ENCODE measurements at places on chromosomes 5 and 9. TPM values are rescaled to one million over a fixed set of nuclear protein-coding genes. Genes with fewer than 3 reads are reported as not detected.
A peak's percentile ranks its signal among the peaks of the same experiment; 100 is the strongest.

DNA sequence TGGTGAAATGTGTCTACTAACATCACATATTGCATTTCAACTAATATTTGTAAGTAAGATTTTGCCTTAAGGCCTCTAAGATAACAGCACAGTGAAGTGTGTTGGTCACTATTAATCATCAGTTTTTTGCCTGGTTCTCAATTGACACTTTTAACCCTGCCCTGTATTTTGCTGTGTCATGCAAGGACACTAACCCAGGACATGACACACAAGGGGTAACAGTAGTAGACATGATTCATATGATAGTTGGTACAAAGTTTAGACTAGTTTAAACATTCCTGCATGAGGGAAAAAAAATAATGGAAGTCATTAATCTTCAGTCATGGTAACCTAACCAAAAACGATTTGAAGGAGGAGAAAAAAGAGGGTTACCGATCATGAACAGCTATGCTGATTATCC is 207.0 kb downstream of the DEPDC1B start:
- H3K27ac ChIP-seq: no peak overlapping the region
- H3K4me1 ChIP-seq: no peaks in the 10 kb centered on the region
- DNase-seq: no peak

GRCh38 chr5:90170261-90170660 is 239.3 kb downstream of the CETN3 start:
- no peaks in the 10 kb centered on the region for H3K27me3 ChIP-seq
- H3K36me3 ChIP-seq: no peaks in the 10 kb centered on the region
- DNase-seq: peak; percentile 72
- peaks cover 2% of the 10 kb centered on the region for H3K4me1 ChIP-seq
- H3K4me3 ChIP-seq: no peak overlapping the region

- H3K4me1 ChIP-seq: peaks cover 3% of the 10 kb centered on the region
- no peaks in the 10 kb centered on the region for H3K36me3 ChIP-seq
- H3K27me3 ChIP-seq: no peaks in the 10 kb centered on the region
- H3K4me3 ChIP-seq: no peak overlapping the region
- no peak overlapping the region for H3K27ac ChIP-seq
- DNase-seq: no peak
Observed at GRCh38 chr9:74946686-74947085, 6.0 kb downstream of the C9orf40 start.

Gene HTR1A
- total RNA-seq: not detected

GRCh38 chr5:43231977-43232376 is 40.0 kb downstream of the NIM1K start:
- no peak overlapping the region for H3K27ac ChIP-seq
- DNase-seq: no peak
- no peaks in the 10 kb centered on the region for H3K27me3 ChIP-seq

DNA sequence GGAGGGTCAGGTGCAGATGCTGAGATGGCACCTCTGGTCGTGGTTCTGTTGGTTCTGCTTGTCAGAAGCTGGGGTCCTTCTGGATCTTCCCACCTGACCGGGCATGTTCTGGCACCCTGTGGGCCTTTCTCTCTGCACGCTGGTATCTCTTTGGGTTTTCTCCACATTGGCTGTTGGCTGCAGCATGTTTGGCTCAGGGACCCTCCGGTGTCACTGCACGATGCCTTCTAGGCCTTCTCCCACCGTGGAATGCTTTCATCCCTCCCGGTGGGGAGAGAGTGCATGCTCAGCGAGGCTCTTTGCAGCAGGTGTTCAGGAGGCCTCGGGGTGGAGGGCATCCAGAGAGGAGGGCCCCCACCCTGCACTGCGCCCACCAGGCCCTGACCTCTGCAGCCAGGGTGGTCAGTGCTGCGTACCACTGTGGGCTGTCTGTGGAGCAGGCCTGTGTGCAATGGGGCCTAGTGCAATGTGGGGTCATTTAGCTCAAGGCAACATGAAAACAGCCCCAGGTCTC is 119.4 kb downstream of the WNK2 start:
- DNase-seq: no peak
- H3K36me3 ChIP-seq: no peaks in the 10 kb centered on the region

Gene PCDHGA7
- total RNA-seq: 2.3 TPM

Gene C5orf34
- total RNA-seq: 4.5 TPM

Gene RALGPS1
- 6.3 TPM for total RNA-seq

- no peak for DNase-seq
- H3K36me3 ChIP-seq: peaks cover 7% of the 10 kb centered on the region
- no peaks in the 10 kb centered on the region for H3K4me1 ChIP-seq
Observed at GRCh38 chr9:14822666-14823065, 87.6 kb downstream of the FREM1 start.

Gene GPR21
- 0.66 TPM for total RNA-seq

GRCh38 chr5:62521319-62521718 is 57.3 kb upstream of the LRRC70 start:
- H3K27me3 ChIP-seq: no peaks in the 10 kb centered on the region
- peaks cover 3% of the 10 kb centered on the region for H3K36me3 ChIP-seq
- peak; percentile 37 for DNase-seq
- H3K27ac ChIP-seq: no peak overlapping the region

DNA sequence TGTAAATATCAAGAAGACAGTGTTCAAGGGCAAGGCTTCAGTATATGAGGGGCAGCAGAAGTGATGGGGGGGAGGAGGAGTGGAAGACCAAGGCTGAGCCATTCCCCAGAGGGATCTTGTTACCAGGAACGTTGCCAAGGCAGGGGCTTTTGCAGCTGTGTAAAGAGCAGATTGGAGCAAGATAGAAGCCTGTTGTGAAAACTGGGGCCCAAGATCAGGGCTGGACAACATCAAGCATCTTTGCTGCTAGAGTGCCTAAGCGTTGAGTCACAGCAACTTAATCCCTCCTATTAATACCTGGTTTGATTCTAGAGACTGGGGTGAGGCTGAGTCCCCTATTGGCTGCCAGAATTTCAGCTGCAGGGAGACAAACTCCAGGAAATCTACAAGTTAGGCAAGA is 18.4 kb upstream of the ERCC6L2 start:
- H3K36me3 ChIP-seq: no peaks in the 10 kb centered on the region
- DNase-seq: peak; percentile 84
- H3K27me3 ChIP-seq: no peaks in the 10 kb centered on the region
- no peak overlapping the region for H3K4me3 ChIP-seq
- no peak overlapping the region for H3K27ac ChIP-seq

- H3K27ac ChIP-seq: no peak overlapping the region
- no peaks in the 10 kb centered on the region for H3K36me3 ChIP-seq
- no peaks in the 10 kb centered on the region for H3K27me3 ChIP-seq
- no peak overlapping the region for H3K4me3 ChIP-seq
- H3K4me1 ChIP-seq: peaks cover 4% of the 10 kb centered on the region
- peak; percentile 26 for DNase-seq
Observed at GRCh38 chr5:163916376-163916775, 411.0 kb downstream of the MAT2B start.

DNA sequence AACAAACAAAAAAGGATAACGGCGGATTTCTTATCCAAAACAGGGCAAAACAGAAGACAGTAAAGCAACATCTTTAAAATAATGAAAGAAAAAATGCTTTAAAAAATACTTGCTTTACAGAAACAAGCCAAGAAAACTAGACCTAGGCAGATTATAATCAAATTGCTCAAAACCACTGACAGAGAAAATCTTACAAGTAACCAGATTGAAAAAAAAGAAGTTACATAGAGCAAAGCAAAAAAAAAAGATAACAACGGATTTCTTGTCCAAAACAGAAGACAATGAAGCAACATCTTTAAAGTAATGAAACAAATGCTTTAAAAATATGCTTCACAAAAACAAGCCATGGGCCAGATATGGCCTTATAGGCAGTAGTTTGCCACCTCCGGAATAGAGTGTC is 51.1 kb downstream of the RICTOR start:
- no peak overlapping the region for H3K4me3 ChIP-seq
- no peaks in the 10 kb centered on the region for H3K4me1 ChIP-seq
- H3K27ac ChIP-seq: no peak overlapping the region

All from muscle of leg (tissue), 16 donors.